ENCODE measurements at places on chromosomes 6 and 20.

DNA sequence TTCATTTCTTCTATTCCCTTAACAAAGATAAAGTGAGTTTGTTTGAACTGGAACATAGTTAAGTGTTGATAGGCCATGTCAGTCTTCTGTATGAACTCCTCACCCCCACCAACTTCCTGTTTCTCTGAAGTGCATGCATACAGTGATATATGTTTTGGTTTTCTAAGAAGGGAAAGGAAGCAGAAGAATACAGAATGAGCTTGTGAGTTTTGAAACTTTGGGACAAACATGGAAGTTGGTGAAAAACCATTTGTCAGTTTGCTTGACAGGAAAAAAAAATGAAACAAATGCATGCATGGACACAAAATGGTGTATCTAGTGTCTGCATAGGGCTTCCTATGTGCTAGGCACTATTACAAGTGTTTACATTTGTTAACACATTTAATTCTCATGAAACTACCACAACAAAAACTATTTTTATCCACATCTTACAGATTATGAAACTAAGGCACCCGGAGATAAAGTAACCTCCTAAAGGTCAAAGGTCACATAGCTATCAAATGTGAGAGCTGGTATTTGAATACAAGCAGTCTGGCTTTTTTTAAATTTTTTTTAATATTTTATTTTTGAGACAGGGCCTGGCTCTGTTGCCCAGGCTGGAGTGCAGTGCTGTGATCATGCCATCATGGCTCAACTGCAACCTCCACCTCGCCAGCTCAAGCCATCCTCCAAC is 105.9 kb downstream of the ADGRB3 start:
- DNase-seq, result no peak

GRCh38 chr6:169831450-169832246 is 80.2 kb downstream of the ERMARD start:
- peak; percentile 84 for DNase-seq

DNA sequence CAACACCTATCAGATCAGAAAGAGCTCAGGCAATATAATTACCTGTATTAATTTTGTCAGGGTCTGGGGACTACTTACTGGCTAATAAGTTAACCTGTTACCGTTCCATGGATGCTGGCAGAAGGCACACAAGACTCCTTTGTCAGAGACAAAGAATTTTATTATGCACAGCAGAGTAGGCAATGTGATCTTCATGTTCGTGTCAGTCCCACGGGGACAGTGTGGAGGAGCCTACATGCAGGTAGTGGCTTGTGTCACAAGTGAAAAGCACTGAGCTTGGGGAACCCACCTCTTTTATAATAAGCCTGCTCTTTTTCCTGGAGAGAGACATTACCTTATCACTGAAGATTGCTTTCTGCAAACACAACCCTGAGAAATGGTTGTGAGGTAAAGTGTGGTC is 96.9 kb downstream of the CD164 start:
- DNase-seq, result no peak

DNA sequence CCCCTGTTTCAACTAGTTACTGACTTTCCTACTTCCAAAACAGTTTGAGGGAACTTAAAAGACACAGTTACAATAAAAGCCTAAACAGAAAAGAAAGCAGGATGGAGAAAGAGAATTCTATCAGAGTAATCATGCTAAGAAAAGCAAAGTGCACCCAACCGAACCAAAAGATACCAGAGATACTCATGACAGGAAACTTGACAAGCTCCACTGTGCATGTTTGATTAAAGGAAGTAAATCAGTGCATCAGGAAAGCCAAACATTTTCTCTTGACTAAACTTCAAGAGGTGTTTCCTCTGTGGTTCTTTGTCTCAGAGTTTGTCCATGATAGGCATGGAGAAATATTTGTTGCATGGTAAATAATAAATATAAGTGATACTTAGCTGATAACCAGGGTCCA is 138.9 kb downstream of the PACRG start:
- no peak for DNase-seq

DNA sequence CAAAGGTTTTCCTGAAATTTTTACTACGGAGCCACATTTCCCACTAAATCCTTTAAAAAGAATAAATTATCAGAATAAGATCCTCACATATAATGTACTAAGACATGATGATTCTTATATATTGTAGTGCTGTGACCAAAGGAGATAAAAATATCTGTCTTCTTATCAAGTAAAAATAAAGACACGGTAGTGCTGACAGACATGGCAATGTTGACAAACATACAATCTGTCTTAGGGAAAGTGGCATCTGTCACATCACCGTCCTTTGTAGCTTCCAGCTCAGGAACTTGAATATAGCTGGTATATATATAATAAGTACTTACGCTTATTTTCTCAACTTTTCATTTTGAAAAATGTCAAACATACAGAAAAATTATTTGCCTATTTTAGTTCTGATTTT is 66.8 kb downstream of the NUDT3 start:
- DNase-seq, result no peak

GRCh38 chr6:117616391-117617209 is 14.3 kb upstream of the GOPC start:
- no peak for DNase-seq

DNA sequence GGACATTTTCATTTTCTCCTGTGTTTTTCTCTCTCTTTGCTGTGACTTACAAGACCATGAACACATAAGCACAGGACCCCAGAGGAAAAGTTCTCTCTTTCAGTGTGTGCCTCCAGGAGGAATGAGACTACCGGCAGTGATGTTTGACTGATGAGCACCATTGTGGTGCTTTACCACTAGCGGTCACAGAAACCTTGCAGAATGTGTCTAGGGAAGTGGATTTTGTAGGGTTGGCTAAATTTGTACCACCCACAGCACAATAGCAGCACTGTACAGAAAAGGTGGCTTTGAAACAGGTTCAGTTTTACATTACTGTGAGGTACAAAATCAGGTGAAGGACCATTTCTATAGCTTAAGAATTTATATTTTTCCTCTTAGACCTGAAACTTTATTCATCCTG is 301.9 kb upstream of the SUPT3H start:
- DNase-seq, result no peak

GRCh38 chr6:136720045-136720770 is 72.1 kb downstream of the MAP3K5 start:
- DNase-seq, result no peak

GRCh38 chr20:59412181-59412580 is 111.8 kb downstream of the EDN3 start:
- DNase-seq, result no peak

GRCh38 chr6:45647341-45648261 is 269.9 kb upstream of the SUPT3H start:
- DNase-seq, result no peak

GRCh38 chr20:44618318-44618731 is 33.2 kb downstream of the ADA start:
- no peak for DNase-seq

DNA sequence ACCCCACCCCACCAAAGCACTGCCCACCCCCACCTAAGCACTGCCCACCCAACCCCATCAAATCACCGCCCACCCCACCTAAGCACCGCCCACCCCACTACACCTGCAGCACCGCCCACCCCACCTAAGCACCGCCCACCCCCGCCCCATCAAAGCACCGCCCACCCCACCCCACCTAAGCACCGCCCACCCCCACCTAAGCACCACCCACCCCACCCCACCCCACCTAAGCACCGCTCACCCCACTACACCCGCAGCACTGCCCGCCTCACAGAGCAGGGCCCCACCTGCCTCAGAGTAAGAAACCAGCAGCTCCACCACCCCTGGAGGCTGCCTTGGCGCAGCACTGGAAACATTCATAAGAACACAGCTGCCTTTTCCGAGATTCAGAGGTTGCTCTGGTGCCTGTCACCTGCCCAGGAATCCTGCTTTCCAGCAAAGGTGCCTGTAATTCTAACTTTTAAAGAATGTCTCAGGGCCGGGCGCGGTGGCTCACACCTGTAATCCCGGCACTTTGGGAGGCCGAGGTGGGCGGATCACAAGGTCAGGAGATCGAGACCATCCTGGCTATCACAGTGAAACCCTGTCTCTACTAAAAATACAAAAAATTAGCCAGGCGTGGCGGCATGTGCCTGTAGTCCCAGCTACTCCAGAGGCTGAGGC is 148.2 kb downstream of the BMP7 start:
- DNase-seq, result no peak

DNA sequence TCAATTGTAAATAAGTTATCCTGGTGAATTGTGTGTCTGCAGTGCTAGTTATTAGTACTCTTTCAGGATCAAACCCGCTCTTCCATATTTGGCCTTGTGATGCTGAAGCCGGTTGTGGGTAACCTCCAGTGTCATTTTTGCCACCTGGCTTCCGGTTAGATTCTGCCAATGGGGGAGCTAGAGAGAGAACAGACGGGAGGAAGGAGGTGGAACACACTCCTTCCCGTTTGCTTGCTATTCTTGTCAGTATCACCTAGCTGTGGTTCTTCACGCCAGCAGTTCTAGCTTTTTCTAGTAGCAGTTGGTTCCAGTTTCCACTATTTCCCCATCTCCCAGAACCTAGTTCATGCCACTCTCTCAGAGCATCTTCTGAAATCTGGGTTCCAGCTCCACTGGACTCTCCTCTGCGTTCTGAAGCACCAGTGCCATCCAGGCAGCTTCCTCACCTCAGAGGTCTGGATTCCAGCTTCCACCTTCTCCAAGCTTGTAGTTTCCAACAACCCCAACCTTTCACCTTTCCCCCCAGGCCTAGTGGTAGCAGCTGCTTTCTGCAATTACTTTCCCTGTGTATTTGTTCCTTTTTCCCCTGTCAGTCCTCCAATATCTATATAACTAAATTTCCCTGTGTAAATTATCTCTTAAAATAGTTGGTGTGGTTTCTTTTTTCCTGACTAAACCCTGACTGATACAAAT is 46.9 kb upstream of the LOC128125822 start:
- DNase-seq, result no peak

DNA sequence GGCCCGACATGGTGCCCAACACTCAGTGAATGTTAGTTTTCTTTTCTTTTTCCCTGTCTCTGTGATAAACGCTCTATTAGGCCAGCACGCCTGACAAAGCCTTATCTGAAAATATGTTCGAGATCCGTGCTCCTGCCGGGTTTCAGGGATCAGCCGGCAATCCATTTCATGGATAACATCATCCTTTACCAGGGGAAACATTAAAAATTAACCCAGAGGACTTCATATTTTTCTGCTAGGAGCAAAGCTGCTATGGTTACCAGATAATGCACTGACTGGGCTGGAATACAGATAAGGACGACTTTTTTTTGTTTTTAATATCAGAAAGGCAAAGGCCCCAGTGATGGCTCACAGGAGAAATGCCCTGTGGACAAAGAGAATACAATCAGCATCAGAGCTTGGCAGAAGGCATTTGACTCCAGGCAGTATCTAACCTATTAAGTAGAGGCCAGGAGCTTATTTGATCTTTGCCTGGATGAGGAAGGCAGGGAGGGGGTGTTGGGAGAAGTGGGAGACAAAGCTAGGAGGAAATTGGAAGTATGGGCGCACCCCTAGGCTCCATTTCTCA is 482.0 kb upstream of the CHD6 start:
- no peak for DNase-seq

DNA sequence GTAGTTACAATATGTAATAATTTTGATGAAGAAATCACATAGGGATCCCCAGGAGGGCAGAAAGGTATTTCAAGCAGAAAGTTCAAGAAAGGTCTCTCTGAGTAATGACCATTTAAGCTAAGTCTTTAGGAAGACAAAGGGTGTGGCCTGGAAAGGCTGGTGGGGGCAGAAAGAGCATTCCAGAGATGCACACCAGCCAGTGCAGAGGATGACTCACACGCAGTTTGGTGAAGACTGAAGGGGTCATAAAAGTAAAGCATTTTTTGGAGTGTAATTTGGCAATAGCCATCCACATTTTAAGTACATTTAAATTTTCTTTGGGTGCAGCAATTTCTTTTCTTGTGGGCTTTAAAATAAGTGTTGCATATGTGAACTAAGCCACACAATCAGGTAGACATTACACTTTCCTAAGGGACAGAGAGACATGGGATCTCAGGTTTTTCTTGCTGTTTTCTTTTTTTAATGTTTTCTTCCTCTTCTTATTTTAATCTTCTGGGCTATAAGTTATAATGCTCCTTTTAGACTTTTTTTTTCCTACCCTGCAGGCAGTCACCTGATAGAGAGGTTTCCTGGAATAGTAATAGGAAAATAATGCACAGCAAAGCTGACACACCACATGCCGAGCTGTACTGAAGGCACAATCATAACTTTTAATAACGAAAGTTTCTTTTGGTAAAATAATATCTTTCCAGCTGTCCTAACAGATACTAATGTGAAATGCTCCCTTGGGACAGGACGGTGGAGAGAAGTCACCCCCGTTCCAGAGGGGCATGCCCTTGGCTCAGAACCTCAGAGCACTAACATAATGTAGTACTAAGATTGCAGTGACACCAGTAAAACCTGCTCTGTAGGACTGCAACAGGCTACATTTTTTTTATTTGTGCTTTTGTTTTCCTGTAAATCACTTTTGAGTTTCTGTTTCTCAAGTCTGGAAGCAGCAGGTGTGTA is 49.6 kb upstream of the PTPRK start:
- DNase-seq, result peak; percentile 90

GRCh38 chr6:157911278-157911677 is 70.4 kb upstream of the SYNJ2 start:
- DNase-seq, result no peak

GRCh38 chr6:30912746-30913520 is 1.1 kb upstream of the VARS2 start:
- no peak for DNase-seq

DNA sequence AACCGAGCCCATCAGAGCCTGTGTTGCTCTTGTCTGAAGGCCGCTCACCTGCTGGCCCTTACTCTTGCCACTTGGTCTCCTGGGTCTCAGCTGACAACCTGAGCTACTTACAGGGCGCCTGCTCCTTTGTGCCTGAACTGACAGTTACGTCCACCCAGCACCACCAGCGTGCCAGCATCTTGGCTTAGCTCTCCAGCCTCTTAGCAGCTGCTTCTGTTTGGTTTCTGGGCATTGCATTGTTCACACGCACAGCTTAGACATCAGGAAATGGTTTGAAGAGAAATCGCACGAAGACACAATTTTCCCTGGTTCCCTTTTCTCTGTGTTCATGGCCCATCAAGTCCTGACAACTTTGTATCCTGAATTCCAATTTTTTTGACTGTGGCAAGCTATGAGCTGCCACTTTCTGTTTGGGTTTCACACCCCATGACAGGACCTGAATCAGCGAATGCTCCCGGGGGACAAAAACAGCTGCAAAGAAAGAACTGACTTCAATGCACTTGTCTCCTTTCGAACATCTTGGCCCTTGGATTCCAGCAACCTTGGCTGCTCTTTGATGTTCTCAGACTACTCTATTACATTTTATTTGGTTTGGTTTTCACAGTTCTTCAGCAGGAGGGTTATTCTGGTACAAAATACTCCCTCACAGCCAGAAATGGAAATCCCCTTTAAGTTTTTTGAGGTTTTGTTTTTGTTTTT is 45.2 kb upstream of the LY86 start:
- no peak for DNase-seq

DNA sequence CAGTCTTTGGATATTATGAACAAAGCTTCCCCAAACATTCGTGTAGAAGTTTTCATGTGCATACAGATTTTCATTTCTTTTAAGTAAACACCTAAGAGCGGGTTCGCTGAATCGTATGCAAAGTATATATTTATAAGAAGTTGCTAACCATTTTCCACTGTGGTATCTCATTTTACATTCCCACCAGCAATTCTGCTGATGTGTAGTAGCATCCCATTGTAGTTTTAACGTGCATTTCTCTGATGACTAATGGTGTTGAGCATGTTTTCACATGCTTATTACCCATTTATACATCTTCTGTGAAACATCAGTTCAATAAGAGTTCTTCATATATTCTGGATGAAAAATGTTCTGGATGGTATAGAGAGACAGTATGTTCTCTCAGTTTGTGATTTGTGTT is 97.4 kb downstream of the IYD start:
- no peak for DNase-seq

- DNase-seq, result no peak
Measured at GRCh38 chr6:159578629-159579028, 114.4 kb downstream of the SOD2 start.

- DNase-seq, result no peak
Measured at GRCh38 chr20:33261465-33261864, 21.5 kb upstream of the BPIFB1 start.
